ENCODE measurements at places on chromosomes 3 and 15.

- no peak for DNase-seq
Measured at GRCh38 chr3:190491533-190492054, 22.3 kb upstream of the IL1RAP start.

DNA sequence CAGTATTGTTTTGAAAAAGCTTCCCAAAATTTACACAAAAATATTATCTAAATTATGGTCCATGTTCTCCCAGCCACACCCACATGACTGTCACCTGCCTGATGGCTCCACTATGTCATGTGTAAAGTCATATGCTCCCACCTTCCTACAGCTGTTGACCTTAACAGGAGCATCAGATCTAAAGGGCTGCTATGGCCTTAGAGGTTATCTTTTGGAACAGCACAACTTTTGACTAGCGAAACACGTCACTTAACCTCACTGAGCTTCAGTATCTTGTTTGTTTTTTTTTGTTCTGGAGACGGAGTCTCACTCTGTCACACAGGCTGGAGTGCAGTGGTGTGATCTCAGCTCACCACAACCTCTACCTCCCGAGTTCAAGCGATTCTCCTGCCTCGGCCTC is 64.4 kb downstream of the PRKAR2A start:
- DNase-seq, result no peak

DNA sequence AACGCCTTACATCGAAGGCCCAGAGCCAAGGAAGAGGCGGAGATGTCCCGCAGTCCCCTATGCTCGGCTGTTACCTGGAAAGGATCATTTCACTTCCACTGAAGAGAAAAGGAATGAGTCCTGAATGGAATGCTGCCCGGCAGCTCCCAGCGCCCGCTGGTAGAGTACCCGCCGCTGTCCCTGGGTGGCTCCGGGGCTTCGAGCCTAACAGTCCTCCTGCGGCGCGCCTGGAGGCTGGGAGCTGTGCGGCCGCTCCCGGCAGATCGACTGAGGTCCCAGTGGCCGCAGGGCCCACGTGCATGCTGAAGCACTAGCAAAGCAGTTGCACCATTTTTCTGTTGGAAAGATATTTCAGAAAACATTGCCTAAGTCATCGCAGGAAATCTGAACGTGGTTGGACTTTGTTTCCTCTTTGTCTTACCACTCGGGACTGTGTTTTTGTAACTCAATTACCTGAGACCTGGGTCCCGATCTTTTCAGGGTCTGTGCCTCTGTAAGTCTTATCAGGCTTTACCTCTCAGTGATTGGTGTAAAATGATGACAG is 984 bp downstream of the RNU6-1 start:
- no peak for DNase-seq

- no peak for DNase-seq
Measured at GRCh38 chr3:154766765-154767503, 313.2 kb upstream of the MME start.

DNA sequence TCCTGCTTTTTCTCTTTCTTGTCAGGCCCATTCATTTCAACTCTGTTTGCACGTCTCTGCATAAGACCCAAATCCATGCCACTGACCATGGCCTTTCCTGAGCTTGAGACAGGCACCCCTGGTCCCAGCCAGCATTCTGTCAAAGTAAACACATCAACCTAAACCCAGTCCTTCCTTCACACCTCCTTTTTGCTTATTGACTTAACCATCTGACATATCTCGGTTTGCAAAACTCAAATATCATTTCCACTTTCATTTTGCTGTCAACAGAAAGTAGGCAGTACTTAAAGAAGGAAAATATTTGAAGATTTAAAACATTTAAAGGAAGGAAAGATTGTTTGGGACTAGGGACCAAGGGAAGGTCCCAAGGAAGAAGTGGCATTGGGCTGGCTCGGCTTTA is 48.2 kb upstream of the KBTBD8 start:
- no peak for DNase-seq

GRCh38 chr15:45168751-45169551 is 18.8 kb downstream of the SHF start:
- no peak for DNase-seq

DNA sequence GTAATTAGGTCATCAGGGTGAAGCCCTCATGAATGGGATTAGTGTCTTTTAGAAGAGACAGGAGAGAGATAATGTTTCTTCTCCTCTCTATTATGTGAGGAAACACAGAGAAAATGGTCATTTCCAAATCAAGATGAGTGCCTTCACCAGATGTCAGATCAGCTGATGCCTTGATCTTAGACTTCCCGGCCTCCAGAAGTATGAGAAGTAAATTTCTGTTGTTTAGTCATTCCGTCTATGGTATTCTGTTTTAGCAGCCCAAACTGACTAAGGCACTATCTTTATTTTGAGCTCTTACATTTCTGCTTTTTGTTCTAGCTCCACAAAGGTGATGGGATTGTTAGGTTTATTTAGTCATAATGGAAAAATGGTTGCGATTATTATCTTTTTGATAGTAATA is 273.2 kb upstream of the GADL1 start:
- DNase-seq, result no peak

DNA sequence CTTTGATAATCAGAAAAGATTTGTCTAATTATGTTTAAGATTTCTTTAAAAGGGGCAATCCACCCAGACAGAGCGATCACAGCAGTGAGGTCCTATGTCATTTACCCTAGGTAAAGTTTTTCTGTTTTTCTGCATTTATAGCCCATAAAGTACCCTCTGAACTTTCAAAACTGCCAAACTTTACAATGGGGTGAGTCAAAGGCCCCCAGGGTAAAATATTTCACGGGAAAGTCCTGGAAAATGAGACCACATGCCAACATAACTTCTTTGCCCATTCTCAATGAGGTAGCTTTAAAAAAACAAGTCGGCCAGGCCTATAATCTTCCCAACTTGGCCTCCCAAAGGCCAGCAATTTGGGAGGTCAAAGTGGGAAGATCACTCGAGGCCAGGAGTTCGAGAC is 53.0 kb downstream of the SUCLG2 start:
- no peak for DNase-seq

DNA sequence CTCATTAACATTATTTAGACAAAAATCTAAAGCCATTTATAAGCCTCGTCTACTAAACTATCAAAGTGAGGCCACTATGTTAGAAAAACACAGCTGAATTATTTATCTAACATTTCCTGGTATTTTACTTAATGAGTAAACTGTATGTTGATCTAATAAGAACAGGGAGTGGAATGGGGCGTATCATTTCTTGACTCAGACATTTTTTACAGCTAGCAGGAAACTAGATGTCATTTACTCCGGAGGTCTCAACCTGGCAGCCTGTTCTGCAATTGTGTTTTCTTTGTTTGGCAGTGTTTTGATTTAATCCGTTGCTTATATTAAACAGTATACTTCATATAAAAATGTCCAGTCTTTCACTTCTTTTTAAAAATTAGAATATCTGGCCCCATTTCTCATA is 79.1 kb upstream of the ABI3BP start:
- no peak for DNase-seq

DNA sequence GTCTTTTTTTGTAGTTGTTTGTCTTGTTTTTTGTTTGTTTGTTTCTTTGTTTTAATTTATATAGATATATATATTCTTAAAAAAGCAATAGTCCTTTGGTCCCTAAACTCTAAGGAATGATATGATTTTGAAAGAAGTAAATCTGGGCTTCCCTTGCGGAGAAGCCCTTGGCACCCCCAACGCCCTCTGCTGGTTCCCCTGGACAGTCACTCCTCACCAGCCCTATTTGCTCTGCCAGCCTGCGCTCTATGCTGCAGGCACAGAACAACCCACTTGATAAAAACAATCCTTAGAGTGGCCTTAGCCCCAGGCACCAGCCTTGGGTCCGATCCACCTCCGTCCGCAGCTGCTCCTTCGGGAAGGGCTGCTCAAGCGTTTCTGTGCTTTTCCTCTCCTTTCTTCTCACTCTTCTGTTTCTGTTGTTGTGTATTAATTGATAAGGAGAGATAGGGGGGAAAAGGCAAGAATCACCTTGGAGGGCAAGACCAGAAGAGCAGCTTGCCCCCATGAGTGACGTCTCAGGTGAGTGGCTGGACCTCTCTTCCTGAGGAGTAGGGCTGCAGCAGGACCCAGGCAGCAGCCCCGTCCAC is 13.7 kb upstream of the PARP6 start:
- DNase-seq, result peak; percentile 68

GRCh38 chr15:93506646-93507045 is 417.6 kb upstream of the RGMA start:
- DNase-seq, result no peak

GRCh38 chr15:80404057-80404760 is at the start of gene ARNT2:
Gene ARNT2 (plus strand): TSS chr15:80404382. CDS start chr15:80404516, 134 bp downstream.
- no peak for DNase-seq

DNA sequence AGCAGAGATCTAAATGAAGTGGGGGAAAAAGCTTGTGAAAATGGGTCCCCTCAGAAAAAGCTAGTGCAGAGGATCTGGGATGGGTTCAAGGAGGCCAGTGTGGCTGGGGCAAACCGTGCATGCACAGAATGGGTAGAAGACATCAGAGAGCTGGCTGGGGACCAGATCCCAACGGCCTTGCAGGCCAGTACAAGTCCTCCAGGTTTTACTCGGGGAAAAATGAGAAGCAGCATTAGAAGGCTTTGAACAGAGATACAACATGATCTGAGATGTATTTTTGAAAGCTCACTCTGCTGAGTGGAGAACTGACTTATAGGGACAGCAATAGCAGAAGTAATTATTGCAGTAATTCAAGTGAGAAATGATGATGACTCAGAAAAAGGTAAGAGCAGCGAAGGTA is 114.5 kb downstream of the HERC1 start:
- no peak for DNase-seq

DNA sequence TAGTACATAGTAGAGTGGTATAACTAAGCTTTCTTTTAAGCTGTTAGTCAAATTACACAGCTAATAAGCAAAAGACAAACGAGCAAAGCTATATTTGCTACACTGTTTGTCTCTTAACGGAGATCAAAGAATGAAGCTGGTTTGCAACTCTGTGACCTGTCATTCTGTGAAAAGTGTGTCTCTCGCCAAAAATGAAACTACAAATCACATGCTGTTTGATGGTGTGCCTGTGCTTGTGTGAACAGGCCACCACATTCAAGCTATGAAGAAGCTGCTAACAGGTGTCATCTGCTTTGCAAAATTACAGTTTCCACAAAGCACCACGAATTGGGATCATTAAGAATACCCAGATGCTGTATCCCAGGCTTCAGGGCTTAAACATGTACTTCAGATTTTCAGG is 667.8 kb upstream of the NAALADL2 start:
- DNase-seq, result peak; percentile 21

DNA sequence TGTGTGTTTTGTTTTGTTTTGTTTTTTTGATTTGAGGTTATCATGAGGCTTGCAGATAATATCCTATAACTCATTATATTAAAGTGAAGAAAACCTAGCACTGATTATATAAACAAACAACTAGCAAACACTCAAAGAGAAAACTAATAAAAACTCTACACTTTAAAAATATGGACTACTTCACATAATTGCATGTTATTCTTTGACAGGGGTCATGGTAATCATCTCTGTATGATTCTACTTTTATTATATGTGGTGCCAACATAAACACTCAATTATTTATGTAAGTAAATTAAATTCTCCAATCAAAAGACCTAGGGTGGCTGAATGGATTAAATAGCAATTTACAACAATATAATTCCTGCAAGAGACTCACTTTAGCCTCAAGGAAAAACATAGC is 44.6 kb upstream of the P3H2 start:
- no peak for DNase-seq

GRCh38 chr3:10389339-10389738 is 68.4 kb upstream of the SEC13 start:
- no peak for DNase-seq

DNA sequence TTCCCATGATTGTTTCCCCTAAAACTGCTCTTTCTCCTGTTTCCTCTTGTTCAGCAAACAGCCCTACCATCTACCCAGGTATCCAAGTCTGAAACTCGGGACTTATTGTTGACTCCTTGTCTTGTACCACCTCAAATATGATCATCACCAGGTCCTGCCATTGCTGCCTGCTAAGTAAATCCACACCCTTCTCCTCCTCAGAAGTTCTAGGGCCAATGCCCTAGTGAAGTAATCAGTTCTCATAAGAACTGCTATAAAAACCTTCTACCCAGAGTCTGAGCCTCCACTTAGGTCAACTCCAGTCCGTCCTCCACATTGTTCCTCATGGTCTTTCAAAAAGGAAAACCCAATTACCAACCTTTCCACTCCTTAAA is 77.0 kb upstream of the IL12A start:
- DNase-seq, result no peak

- no peak for DNase-seq
Measured at GRCh38 chr3:101074518-101074917, 81.3 kb upstream of the ABI3BP start.

GRCh38 chr3:107235193-107235927 is 141.9 kb upstream of the CCDC54 start:
- no peak for DNase-seq

DNA sequence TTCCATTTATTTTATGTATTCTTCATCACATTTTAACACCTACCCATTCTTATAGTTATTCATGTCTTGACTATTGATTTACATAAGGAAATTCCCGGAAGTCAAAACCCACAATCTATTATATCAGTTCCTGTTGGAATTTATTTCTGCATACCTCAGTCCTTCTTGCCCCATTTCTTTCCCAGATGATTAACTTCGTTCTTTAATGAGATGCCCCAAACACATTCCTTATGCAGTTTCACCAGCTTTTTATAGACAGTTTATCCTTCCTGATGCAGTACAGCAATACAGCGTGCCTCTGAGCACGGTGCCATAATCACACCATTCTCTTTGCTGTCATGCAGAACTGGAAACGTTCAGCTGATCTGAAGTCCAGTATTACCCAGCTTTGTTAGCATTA is 175.8 kb upstream of the NANOGP8 start:
- no peak for DNase-seq

- no peak for DNase-seq
Measured at GRCh38 chr3:122146466-122146865, 37.0 kb upstream of the CASR start.

GRCh38 chr15:42084465-42085235 is 9.7 kb downstream of the PLA2G4D start:
- DNase-seq, result no peak

GRCh38 chr3:53780171-53780570 is 66.0 kb downstream of the CHDH start:
- no peak for DNase-seq

DNA sequence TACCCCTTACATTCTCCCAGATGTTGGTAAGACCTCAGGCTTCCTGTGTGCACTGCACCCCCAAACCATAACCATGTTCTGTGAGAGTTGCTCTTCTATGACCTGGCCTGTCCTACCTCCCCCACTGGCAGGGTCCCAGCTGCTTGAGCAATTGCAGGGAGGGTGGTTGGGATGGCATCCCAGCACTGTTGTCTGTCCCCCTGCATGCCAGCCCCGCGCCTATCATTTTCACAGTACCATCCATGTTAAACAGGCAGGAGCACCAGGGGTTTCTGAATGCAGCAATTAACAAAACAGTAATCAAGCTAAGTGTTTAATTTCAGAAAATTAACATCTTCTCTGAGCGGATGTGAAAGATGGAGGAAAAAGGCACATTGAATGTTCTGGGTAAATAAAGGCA is 345.5 kb downstream of the EPHB1 start:
- no peak for DNase-seq

GRCh38 chr3:182450942-182451787 is 342.1 kb upstream of the ATP11B start:
- DNase-seq, result no peak

GRCh38 chr3:174869448-174869847 is 10.3 kb downstream of the NAALADL2 start:
- DNase-seq, result no peak

- no peak for DNase-seq
Measured at GRCh38 chr3:48797626-48798025, 50.0 kb downstream of the PRKAR2A start.
